ENCODE measurements at places on chromosomes 2 and 18.
A peak's percentile ranks its signal among the peaks of the same experiment; 100 is the strongest.

- no peak for DNase-seq
Measured at GRCh38 chr18:72878143-72878542, 10.4 kb upstream of the NETO1 start.

DNA sequence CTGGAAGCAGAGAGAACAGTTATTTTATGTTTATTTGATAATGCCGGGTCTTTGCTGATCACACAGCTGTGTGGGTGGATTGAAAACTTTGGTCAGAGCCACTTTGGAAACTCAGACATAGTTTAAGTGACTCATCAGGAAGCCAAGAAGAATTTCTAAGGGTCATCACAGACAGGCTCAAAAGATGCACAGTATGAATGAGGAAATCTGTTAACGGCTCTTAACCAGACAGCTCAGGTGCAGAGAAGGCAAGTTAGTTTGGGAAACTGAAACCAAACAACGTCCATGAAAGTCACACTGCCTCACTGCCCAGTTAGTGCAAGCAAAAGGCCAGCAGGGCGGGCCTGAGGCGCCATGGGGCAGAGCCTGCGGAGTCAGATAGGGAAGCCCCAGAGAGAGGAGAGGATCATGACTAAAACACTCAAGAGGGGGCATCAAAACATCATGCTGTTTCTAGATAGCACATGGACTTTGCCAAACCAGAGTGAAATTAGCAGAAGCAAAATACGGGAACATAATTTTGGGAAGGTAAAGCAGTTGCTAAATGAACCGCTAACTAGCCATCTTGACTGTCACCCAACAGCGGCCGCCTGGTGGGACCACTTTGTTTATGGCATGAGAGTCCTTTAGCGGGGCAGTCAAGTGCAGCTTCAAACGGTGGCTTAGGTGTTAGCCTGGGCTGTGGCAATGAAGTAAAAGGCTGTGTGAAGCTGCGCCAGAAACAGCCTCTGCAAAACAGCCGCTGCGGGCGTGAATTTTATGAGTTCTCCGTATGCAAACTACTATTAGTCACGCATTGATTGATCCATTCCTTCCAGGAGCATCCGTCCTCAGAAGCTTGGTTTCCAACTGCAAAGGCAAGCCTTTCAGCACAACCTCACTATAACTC, 101.2 kb downstream of the KCTD18 start:
- DNase-seq = no peak

DNA sequence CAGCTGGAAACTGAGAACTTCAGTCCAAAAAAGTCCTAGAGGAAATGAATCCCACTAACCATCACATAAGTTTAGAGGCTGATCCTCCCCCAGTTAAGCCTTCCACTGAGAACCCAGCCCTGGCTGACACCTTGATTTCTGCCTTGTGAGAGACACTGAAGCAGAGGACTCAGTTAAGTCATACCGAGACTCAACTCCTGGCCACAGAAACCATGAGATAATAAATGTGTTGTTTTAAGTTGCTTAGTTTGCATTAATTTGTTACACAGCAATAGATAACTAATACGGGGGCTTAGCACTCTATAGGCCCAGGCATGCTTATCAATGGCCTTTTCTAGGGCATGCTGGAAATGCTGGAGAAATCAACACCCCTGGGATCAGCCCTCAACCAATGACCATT, 3.4 kb upstream of the ADD2 start:
- no peak for DNase-seq

- no peak for DNase-seq
Measured at GRCh38 chr2:127097471-127097765, 9.5 kb downstream of the BIN1 start.

DNA sequence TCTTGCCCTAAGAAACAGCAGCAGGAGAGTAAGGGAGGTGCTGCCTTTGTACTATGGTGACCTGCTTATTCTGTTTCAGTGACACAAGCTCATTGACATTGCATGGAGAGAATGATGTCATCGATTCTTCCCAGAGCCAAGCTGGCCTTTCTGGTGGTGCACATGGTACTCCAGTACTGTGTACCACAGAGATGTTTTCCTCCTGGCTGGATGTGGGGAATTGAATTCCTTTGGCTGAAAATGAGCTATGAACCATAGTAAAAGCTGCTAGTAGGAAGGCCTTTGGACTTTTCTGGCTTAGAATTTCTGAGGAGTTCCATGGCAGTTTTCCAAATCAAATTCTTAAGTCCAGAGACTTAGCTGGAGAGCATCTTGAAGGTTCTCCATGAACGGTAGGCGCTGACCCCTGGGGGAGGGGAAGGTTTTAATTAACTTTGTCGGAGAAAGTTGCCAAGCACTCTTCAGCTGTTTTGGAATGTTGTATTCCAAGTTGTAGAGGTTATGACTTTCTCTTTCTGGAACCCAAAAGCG, 17.1 kb upstream of the B3GNT2 start:
- DNase-seq = no peak

- DNase-seq = peak; percentile 9
Measured at GRCh38 chr2:37323781-37324535, 675 bp downstream of the PRKD3 start.

DNA sequence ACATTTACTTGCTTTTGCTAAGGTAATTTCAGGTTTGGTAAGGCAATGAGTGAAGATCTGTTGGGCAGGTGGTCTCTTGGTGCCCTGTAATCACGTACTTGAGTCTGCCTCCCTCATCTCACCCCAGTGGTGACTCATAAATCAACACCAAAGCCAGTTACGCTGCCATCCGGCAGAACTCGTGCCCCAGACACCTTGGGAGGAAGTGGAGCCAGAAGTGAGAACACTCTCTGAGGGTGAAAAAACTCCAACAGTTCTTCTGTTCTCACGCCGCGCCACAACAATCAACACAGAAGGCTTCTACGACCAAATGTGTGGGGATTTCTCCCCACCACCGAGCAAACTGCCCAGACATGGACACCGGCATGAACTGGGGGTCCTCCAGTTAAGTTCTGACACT, 206.2 kb downstream of the ARL4C start:
- DNase-seq = peak; percentile 53

GRCh38 chr2:55431982-55432627, 12.4 kb upstream of the CCDC88A start:
- DNase-seq = no peak

DNA sequence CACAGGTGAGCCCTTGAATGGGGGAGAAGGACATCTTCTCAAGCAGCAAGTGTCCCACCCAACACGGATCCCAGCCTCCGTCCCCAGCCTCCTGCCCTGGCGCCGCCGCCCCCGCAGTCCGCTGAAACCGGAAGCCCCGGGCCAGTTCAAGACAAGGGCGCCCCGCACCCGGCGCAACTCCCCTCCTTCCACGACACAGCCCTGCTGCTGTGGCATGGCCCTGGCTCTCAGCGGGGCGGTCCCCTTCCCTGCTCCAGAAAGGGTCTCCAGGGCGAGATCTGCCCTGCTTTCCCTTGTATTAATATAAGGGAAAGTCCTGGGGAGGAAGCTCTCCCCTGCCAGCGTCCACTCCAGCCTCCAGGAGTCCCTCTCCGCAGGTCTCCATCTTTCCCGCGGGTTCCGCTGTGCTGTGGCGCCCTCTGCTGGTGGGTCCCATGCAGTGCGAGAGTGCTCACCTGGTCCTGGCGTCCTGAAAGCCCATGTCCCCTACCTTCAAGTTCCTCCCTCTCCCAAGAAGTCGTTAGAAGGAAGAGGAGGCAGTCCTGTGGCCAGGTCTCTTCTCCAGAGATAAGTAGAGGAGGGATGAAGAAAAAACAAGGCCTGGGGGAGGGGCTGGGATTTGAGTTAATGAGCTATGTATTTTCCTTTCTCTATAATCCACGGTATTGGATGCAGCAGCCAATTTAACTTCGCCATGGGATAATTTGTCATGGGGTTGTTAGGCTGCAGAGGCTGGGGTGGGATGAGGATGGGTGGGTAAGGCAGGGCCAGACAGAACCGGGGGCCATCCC, 176.0 kb downstream of the SMAD2 start:
- DNase-seq = peak; percentile 12

DNA sequence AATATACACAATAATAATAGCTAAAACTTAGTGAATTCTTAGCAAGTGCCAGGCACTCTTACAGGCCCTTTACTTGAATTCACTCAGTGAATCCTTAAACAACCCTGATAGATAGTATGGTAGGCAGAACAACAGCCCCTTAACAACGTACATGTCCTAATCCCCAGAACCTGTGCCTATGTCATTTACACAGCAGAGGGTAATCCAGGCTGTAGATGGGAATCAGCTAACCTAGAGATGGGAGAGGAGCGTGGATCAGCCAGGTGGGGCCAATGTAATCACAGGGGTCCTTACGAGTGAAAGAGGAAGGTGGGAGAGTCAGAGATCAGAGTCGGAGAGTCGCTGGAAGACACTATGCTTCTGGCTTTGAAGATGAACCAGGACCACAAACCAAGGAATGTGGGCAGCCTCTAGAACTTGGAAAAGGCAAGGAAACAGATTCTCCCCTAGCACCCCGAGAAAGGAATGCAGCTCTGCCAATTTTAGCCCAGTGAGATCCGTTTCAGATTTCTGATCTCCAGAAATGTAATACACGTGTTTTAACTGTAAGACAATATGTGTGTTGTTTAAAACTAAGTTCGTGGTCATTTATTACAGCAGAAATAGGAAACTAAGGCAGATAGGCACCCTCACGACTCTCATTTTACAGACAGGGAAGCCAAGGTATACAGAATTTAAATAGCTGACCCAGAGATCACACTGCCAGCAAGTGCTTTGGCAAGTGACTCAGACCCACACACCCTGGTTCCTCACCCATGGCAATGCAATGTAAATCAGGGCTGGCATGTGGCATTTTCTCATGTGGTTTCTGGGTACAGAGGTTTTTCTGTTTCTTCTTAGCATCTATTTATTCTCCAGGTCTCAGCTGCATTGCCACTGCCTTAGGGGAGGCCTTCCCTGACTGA, 68.9 kb downstream of the DOCK10 start:
- DNase-seq = no peak

- DNase-seq = no peak
Measured at GRCh38 chr2:69769272-69769671, 27.3 kb downstream of the ANXA4 start.

DNA sequence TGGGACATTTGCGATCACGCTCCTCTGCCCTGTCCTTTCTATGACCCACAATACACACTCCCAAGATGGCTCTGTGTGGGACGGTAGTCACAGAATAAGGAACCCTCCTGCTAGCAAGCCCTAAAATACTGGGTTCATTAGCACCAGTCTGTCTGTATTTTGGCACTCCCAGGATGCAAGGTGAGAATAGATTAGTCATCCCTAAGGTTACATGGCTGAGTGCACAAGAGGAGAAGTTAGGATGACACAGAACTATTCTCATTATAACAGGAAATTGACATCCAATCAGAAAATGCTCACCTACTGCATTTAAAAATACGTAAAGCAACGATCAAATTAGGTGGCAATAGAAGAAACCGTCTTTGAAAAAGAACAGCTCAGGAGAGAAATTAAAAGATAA, 590.2 kb downstream of the EPHA4 start:
- DNase-seq = no peak

GRCh38 chr2:98510322-98510662, 65.6 kb downstream of the INPP4A start:
- no peak for DNase-seq

GRCh38 chr2:190980630-190981209, 33.3 kb downstream of the STAT1 start:
- no peak for DNase-seq

- DNase-seq = no peak
Measured at GRCh38 chr2:4247791-4248190, 544.4 kb downstream of the DCDC2C start.

DNA sequence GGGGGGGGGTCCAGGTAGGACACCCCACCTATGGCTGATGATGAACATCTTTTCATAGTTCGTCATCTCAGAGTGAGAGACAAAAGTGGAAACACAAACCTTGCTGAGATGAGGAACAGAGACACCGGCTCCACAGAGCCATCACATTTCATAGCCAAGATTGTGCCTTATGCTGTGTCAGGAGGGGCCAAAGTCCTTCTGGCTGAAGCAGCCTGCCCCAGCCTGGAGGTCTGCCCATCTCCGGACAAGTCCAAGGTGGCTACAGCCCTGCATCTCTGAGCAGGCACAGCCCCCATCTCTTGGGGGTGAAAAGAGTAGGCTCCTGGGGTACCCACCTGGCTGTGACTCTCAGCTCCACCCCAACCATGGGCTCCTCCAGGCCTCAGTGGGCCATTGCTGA, 70.3 kb downstream of the ZBTB7C start:
- DNase-seq = no peak

- no peak for DNase-seq
Measured at GRCh38 chr2:79041032-79041448, 15.5 kb downstream of the REG3G start.

DNA sequence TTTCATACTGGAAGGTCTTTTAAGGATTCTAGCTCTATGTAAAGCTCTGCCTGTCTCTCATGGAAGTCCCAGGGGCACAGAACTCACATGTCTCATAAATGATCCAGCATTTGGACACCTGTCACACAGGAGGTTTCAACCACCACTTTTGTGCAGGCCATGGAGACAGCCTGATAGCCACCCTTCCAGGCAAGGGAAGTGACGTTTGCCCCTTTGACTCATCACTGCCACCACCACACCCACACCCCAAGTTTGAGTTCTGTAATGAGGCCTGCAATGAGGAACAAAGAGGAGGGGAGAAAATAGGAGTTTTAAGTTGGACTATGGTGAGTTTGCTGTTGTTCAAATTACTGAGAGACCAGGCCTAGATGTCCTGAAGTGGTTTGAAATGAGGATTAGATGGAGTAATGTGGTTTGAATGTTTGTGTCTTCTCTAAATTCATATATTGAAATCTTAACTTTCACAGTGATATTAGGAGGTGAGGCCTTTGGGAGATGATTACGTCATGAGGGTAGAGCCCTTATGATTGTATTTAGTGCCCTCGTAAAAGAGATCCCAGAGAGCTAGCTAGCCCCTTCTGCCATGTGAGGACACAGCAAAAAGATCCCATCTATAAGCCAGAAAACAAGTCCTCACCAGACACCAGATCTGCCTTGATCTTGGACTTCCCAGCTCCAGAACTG, 175.3 kb upstream of the EPHA4 start:
- no peak for DNase-seq

DNA sequence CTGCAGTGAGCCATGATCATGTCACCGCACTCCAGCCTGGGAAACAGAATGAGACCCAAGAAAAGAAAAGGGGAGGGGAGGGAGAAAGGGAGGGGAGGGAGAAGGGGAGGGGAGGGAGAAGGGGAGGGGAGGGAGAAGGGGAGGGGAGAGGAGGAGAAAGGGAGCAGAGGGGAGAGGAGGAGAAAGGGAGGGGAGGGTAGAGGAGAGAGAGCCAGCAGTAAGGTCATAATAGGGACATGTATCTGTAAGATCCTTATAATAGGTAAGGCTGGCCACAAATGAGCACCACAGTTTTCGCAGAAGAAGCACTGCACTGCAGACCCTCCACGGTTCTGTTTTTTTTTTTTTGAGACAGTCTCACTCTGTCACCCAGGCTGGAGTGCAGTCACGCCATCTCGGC, 62.6 kb downstream of the STPG4 start:
- DNase-seq = no peak

DNA sequence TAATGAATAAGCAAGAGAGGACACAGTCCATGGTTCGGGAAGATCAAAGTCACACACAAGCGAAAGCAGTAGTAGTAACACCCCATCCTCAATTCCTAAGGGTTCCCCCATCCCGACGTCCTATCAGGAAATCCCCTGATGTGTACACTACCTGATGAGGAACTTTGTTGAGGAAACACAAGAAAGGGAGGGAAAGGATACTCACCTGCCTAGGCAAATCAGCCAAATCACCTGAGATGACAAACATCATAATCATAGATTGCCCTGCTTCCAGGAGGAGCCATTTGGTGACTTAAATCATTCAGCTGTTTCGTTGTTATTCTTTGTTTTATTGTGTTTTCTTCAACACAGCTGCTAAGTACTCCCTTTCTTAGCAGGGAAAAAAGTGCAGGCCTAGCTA, 55.5 kb upstream of the SPOPL start:
- no peak for DNase-seq

GRCh38 chr18:35513181-35513936, 15.6 kb upstream of the INO80C start:
- DNase-seq = no peak

- DNase-seq = no peak
Measured at GRCh38 chr2:39772086-39772811, 6.8 kb downstream of the THUMPD2 start.
